ENCODE measurements at places on chromosomes 16 and 17.
A peak's percentile ranks its signal among the peaks of the same experiment; 100 is the strongest.

DNA sequence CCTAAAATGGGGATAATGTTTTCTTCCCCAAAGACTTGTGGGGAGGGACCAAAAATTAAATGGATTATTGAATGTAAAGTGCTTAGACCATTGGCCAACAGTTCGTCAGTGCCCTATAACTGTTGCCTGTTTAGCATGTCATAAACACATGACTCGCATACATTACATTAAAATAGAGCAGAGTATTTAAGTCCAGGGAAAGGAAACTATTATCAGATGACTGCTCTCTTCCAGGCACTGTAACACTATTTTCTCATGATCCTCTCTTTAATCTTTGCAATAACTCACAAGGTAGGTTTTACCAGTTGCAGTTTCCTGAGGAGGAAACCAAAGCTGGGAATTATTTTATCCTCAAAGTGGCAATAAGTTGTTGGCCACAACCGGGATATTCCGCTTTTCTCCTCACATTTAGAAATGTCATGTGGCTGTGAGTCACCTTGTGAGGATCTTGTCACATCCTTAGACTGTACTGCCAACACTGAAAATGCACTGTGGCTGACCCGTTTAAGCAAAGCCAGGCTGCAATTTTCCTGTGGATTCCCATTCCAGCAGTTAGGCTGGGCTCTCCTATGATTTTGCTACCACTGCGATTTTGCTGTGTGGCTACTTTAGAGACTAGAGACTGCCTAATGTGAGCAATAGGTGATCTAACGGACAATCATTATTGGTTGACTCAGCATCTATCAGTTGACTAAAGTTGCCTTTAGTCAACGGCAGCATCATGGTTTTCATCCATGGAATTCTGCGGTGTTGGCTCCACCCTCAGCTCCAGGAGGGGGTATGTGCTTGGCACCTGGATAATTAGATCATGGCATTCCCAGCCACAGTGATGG, 58.3 kb upstream of the DHX40 start:
- DNase-seq: no peak

DNA sequence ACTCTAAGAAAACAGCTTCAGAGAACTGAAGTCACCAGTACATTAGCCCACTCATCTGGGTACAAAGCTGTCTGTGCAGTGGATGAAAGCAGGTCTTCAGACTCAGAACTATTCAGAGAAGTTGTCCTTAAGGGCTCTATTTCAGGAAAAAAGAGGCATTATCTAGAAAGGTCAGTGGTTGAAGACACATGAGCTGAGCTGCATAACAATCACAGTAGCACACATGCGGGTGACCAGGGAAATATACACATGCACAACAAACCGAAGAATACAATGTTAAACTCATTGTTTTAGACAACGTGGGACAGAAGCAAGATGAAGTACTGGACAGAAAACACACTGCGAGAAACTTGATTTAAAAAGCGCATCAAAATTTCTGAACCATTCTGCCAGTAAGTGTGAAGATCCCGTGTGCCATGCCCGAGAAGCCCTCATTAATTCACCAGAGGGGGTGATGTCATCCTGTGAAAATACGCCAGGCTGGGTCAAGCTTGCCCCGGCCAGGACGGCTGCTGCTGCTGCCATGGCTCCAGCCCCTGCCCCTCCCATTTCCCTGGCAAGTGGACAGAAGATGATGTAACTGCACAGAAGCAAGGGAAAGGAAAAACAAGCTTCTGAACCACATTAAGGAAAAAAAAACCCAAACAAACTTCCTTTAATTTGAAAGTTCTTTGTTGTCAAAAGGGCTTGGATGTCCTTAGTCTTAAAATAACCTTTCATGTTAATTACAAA, 10.1 kb downstream of the DYNC1LI2 start:
- no peak for DNase-seq

DNA sequence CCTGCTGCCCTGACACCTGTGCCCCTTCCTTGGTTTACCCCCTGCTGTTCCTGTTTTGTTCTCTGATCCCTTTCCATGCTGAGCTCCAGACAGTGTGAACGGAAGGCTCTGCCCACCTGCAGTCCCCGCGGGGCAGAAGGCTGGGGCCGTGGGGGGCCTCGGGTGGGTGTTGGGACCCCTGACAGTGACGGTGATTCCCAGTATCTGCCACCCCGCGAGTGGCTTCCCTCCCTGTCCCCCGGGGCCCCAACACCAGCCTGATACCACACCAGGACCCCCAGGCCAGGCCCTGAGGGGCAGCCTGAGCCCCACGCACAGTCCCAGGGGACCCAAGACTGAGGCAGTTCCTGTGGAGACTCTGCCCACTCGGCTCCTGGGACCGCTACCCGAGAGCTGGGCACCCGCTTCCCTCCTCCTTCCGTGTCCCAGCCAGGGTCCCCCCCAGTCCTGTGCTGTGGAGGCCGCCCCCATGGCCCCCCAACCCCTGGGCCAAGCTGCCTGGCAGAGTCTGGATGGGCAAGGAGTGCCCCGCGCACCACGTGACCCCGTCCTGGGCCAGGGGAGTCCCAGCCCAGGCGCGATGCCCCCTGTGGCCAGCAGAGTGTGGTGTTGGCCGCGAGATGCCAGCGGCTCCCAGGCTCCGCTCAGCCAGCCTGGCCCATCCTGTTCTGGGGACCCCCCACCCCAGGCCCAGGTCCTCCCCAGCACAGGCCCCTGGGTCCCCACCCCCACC, 10.0 kb upstream of the C1QTNF8 start:
- peak; percentile 85 for DNase-seq

- no peak for DNase-seq
Measured at GRCh38 chr17:66713533-66714042, 121.3 kb upstream of the CACNG5 start.

DNA sequence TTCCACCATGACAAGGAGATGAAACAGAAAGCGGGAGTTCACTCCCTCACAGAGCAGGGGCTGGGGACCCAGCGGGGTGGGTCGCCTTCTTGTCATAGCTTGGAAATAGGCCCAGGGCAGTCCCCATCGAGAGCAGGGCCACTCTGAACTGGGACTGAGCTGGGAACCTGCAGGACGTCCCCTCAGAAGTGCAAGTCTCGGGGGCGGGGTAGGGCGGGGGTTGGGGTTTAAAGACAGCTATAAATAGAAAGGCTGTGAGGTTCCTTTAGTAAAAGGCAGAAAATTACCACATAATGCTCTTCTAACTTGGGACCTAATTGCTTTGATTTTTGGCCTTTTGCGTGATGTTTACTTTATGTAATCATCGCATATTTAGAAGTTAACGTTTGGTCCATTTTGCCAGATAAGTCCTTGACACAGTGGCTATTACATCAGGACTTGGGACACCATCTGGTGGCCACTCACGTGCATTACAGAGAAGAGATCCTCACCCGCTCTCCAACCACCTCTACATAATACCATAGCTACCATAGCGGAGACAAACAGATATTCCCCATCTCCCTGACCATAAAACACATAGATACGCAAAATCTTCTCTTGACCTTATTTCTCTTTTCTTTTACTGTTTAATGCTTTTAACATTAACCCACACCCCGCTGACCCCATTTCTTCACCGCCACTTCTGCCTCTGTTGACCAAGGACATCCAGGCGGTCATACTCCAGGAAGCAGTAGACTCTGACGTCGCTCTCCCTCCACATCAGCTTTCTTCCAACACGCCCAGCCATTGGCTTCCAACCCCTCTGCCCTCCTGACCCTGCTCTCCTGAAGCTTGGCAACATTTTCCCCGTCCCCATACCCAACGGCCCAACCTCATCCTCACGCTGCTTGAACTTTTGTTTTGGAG, 27.5 kb upstream of the PIK3R6 start:
- peak; percentile 72 for DNase-seq

GRCh38 chr17:48310748-48311213, 119.2 kb downstream of the SKAP1 start:
- peak; percentile 73 for DNase-seq

GRCh38 chr16:53744449-53744848, 40.5 kb downstream of the FTO start:
- DNase-seq: no peak

DNA sequence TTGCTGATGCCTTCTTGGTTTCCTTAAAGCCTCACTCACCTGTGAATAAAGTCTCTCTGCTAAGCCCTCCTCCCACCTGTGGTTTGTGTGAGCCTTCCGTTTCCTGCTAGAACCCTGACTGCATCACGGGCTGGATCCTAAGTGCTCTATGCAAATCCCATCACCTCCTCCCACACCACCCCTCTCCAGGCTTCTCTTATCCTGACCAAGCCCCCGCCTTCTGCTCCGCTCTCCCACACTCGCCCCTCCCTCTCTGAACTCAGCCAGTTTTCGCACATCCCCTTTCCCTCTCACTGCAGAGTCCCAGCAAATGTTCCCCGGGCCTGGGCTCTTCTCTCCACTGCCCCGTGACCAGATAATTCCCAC, 51.8 kb downstream of the PIMREG start:
- DNase-seq: no peak

DNA sequence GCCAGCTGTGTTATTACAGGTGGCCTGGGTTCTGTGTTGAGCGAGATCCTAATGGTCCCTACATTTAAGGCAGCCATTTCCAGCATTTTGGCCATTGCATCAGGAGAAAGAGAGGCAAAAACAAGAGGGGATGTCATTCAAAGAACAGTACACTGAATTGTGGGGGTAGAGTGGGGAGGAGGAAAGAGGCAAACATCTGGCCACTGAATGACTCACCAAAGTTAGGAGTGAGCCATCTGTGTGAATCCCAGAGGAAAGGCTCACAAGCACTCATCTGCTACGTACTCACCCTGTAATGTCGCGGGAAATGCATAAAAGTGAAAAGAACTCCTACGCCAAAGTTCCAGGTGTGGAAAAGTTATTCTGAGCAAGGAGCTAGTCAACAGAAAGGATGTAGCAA, 16.7 kb downstream of the KRABD2 start:
- no peak for DNase-seq

DNA sequence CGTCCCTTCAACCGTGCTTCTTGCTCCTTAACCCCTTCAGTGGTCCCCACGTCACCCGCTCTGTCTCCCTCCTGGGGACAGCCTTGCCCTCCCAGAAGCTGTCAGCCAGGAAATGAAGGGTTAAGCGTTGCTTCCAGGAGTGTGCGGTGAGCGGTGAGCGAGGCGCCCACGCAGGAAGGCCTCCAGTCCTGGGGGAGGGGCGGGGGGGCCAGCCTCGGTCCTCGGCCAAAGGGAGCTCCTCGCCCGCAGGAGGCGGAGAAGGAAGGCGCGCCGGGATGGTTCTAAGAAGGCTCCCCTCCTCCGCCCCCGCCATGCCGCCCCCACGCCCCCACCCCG, 2.3 kb downstream of the RBFOX3 start:
- DNase-seq: peak; percentile 67

- DNase-seq: no peak
Measured at GRCh38 chr16:5065813-5066212, at the start of gene C16orf89. Gene C16orf89, minus strand, starts transcription at chr16:5065956. Its CDS starts 48 bp downstream, at chr16:5065908.

DNA sequence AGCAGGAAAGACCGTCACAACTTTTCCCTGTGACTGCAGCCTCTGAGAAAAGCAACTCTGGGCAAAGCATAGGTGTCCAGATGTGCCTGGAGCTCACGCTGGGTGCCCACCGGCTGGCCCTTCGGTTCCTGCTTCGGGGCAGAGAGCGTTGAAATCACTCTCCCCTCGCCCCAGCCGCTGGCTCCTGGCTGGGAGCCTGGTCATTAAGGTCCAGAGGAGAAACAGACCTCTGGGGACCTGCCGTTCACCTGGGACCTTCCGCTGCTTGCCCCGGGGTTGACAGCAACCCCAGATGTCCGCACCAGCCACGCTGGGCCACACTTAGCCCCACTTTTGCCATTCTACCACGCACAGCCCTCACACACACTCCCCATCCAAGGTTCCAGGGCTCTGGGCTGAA, 13.1 kb downstream of the MRM3 start:
- DNase-seq: no peak

- no peak for DNase-seq
Measured at GRCh38 chr17:48555258-48556228, 10.6 kb upstream of the HOXB2 start.

GRCh38 chr17:20254541-20254940, 212.8 kb downstream of the LGALS9B start:
- no peak for DNase-seq

GRCh38 chr16:22685459-22685830, 128.5 kb upstream of the HS3ST2 start:
- no peak for DNase-seq

DNA sequence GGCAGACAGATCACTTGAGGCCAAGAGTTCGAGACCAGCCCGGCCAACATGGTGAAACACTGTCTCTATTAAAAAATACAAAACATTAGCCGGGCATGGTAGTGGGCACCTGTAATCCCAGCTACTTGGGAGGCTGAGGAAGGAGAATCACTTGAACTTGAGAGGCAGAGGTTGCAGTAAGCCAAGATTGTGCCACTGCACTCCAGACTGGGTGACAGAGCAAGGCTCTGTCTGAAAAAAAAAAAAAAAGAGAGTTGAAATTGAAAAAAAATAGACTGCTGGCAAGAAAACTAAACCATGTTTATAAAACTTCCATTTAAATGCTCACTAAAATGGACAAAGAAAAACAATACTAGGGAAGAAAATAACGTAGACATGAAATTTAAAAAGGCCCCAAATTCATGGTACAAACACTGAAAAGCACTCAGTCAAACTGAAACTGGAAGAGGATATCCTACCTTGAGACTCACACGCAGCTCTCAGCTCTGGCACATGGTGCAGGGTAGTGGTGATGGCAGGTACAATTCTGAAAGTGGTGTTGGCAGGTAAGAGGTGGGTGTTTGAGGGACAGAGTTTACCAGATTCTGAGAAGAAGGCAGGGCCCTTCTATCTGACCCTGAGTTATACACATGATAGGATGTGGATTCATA, 19.3 kb downstream of the CNTROB start:
- DNase-seq: no peak

- DNase-seq: peak; percentile 51
Measured at GRCh38 chr17:70366386-70366785, 197.1 kb downstream of the KCNJ2 start.

DNA sequence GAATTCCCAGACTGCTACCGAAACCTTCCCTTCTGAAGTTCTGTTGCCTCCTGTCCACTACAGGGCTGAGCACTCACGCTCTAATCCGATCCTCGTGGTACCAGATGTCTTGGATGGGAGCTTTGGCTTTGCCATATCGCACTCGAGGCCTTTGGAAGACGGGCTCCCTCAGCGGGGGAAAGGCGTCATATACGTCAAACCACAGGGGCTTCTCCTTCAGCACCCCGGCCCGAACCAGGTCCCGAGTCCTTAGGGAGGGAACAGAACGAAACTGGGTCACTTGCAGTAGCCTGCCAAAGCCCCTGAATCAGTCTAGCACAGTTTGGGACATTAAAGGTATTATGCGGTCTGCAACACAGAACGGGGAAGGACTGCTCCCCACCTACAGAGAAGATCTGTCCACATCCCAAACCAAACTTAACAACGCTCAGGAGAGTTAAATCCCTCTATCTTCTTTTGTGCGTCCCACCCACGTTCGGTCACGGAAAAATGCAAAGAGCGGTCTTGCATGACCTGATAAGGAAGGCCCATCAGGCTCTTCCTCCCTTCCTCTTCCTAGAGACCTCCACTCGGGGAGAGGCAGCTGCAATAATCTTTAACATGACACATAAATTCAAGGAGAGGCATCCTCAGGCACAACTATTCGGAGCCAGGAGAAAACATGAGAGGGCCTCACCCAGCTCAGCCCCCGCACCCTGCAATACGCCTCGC, 526 bp downstream of the MRPS23 start:
- DNase-seq: no peak

DNA sequence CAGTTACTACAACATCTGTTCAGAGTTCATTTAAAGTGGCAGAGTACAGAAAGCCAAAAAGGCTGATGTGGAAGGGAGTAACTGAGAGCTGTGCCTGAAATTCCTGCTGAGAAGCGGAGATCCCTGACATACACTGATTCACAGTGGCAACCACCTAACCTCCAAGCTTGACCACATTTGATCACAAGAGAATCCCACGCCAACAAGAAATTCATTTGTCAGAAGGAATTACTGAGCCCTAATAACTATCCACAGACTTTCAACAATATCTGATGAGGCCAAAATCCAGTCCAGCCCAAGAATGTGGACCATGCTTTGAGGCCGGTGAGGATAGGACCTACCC, 168.5 kb upstream of the RPH3AL start:
- DNase-seq: no peak
